ENCODE measurements at places on chromosomes 6 and 20.

DNA sequence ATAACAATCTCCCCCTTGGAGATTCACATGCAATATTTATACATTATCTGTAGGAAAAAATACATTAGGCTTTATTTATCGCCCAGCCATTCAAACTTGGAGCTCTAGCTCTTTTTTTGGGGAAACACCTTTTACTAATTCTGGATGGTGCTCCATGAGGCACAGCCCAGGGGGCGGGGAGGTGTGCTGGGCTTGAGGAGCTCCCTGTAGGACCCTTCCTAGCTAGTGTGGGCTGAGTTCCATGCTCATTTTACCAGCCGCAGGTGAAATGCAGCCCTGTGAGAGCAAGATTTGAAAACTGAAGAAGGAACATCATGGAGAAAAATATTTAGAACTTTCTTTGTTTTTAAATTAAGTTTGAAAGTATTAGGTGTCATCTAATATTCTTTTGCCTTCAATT, 99.6 kb upstream of the POPDC3 start:
- no peak for DNase-seq

GRCh38 chr6:125066140-125066539, 87.4 kb upstream of the TPD52L1 start:
- no peak for DNase-seq

GRCh38 chr20:16707674-16708073, 22.2 kb upstream of the SNRPB2 start:
- DNase-seq, result no peak

- no peak for DNase-seq
Measured at GRCh38 chr20:10531848-10532247, 96.7 kb downstream of the SLX4IP start.

DNA sequence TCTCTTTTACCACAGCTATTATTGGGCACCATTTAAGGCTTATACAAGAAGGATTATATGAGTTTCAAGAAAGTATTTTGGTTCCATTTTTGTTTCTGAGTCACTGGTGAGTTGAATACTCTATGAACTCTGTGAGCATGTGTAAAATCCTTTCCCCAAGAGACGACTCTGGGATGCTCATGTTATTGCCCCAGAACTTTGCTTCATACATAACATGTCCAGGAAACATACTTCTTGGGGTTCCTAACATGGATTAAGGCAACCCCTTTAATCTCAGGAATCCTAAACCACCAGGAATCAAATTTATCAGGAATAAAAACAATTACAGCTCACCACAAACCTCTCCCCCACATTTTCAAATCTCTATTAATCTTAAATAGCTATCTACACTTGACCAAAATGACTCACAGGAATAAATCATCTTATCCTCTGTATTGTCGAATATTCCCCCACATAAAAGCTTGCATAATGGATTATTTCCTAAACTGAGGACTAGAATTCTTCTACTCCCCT, 117.5 kb upstream of the COL21A1 start:
- DNase-seq, result no peak

DNA sequence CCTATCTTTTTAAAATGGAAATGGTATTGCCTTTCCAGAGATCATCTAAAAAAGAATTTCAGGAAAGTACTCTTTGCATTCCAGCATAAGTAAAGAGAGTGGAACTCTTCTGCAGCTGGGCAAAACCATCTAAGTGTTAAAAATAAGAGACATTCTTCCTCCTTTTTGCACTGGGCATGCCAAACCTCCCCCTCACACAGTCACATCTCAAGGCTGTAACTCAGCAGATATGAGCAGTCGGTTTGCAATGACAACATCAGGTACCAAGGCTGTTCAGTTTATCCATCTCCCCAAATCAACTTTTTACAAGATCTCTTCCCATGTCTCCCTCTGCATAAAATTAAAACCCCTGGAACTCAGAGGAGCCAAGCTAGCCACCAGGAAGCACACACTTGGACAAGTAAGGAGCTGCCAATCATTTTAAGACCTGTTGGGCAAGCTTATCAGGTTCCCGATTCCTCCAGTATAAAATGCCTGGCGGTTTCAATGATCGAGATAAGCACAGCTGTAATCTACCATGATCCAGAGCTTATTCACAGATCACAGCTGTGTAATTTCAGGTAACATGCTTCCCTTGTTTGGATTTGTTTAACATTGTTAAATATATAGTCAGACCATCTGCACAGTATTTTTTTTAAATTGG, 23.2 kb downstream of the ID4 start:
- DNase-seq, result peak; percentile 72

- DNase-seq, result no peak
Measured at GRCh38 chr6:112026933-112027332, 27.0 kb upstream of the CCN6 start.

DNA sequence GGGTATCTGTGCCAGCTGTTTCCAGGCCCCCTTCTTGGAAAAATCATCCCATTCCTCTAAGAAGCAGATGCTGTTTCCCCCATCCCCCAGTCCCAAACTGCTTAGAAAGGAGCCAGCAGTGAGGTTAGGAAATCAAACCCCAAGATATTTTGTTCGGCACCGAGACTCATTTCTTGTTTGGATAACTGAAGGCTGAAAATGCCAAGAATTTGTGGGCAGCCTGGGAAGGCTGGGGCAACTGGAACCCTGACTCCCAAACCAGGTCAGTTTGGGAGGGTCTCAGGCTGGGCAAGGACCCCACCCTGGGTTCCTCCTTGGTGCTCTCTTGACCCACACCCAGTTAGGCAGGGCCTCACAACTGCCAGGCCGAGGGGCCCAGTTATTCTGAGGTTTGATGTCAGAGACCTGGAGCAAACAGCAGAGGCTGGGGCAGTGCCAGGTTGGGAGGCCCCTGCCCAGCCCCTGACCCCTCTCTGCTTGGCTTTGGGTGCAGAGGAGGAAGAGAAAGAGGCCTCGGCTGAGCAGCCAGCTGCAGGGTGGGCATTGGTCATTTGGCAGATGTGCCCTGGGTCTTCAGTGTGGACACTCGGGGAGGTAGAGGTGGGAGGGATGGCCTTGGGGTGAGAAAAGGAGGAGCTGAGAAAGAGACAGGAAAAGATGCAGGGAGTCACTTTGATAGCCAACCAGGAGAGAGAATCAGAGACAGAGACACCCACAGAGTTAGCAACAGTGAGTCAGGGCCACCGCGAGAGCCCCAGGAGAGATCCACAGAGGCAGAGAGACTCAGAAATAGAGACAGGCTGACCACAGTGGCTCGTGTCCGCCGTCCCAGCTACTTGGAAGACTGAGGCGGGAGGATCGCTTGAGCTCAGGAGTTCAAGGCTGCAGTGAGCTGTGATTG, 5.0 kb downstream of the ANGPT4 start:
- no peak for DNase-seq

GRCh38 chr6:105646391-105646867, 243.5 kb upstream of the PREP start:
- DNase-seq, result no peak

DNA sequence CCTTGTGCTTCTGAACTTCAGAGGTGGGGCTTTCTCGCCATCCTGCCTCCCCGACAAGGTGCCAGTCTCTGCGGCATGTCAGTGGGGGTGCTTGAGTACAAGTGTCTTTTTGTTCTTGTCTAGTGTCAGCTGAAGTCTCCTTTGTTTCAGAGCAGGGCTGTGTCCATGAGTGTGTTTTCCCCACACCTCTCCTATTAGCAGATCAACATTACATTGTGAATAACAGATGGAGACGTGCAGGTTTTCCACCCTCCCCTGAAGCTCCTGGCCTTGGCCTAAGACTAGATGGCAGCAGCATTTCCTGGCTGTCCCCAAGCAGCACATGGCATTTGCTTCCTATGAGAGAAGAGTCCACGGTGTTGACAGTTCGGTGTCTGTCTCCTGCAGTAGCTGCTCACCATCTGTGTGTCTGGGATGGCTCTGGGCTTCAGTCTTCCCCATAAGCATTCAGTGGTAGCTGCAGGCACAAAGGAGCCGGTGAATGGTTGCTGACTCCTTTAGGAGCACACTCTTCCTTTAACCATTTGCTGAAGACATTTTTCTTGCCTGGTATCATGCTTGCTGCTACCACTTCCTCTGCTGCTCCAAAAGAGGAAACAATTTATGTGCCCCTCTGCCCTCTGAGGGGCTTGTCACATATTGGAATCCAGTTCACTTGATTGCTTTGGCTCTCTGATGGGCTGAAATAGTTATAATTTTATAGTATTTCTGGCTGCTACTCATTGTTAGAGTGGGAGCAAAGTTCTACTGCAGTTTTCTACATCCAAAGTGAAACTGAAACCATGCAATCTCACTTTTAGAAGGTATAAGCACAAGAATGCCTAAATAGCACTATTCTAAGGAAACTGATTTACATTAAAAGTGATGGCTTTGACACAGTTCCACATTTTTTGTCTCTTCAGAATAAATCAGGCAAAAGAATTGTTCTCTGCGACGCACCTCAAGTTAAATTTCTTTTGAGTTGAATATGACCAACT, 913.0 kb downstream of the C6orf118 start:
- no peak for DNase-seq

DNA sequence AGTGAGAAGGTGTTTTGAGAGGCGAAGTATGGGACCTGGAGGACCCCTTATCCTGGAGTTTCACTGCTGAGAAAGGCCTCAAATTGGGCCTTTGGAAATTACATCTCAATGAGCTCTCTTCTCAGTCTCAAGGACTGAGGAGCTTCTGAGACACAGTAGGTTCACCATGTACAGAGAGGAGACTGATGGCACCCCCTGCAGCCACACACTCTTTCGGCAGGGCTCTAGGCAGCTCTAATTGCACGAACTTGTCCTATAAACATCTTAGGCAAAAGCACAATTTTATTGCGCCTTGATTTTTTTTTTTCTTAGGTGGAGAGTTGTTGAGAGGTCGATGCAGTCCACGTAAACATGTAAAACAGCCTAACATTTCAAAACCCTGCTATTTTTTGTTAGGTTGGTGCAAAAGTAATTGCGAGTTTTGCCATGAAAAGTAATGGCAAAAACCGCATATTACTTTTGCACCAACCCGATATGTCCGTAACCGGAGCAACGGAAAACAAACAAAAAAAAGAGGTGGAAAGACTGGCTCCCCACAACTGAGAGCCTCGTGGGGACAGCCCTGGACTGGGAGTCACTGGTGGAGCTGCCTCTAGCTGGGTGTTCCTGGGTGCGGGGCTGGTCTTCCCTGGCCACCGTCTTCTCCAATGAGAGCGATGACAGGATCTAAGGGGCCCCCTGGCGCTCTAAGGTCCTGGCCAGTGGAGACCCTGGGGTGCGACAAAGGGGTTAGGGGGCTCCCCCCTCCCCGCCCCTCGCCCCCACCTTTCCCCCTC, 84.0 kb upstream of the EYA2 start:
- DNase-seq, result peak; percentile 78

- DNase-seq, result no peak
Measured at GRCh38 chr6:112576423-112576822, 229.3 kb downstream of the RFPL4B start.

GRCh38 chr20:40669692-40670091, 19.3 kb downstream of the MAFB start:
- no peak for DNase-seq

DNA sequence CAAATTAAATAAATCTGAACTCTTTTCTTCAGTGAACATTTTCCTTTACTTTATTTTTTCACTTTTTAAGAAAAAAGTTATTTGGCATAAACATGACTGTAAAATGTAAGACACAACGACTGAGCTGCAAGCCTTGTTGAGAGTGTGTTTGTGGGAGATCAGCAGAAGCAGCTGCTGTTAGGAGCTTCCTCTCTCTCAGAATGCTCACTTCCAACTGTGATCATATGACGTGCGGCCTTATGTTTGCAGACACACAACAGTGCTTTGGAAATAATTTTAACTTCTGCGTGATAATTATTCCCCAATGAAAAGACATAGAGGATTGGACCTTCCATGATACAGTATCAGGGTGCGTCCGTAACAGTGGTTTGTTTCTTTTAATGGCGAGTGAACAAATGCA, 104.0 kb downstream of the ARHGAP18 start:
- no peak for DNase-seq

- DNase-seq, result no peak
Measured at GRCh38 chr20:57106030-57106682, 160.3 kb downstream of the BMP7 start.
